ENCODE measurements at places on chromosomes 2 and 18.

- peak; percentile 10 for DNase-seq
These were observed 502.2 kb downstream of the NRXN1 start for GRCh38 chr2:50529600-50530218.

- DNase-seq, result no peak
These were observed 57.3 kb downstream of the RHOB start for GRCh38 chr2:20504174-20504573.

DNA sequence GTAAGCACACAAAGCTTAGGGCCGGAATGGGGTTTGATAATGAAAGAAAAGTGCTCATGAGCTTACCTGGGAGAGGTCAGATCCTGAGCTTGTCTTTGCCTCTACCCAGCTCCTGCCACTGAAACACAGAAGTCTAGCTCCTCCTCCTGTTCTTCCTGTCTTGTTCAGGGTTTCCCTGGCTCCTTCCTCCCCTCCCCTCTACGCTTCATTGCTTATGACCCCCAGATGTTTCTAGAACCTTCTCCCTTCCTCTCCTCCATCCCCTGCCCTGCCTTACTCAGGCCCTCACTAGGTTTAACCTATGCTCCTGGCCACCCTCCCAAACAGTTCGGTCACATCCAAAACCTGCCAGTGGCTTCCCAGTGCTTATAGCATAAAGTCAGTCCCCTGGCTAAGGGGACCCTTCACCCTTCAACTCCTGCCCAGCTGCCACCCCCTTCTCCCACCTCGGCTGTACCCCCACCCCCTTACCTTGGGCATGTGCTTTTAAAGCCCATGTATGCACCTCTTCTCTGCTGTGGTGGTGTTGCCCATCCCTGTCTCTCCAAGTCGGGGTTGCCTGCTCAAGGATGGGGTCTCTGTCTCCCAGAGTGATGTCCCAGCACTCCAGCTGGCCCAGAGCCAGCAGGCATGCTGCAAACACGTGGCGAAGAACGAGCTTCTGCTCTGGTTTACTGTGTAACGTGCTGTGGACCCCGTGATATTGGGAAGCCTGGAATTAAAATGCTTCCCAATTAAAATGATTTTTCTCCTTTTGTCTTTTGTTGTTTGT is 233.6 kb downstream of the TPGS2 start:
- DNase-seq, result no peak

GRCh38 chr2:177728920-177729319 is 336.3 kb downstream of the AGPS start:
- DNase-seq, result no peak

GRCh38 chr2:193523662-193524061 is 1328.9 kb upstream of the TMEFF2 start:
- no peak for DNase-seq

- DNase-seq, result no peak
These were observed 17.4 kb downstream of the KIF3C start for GRCh38 chr2:25964891-25965290.

GRCh38 chr2:175359710-175360109 is 178.2 kb upstream of the ATP5MC3 start:
- DNase-seq, result no peak

DNA sequence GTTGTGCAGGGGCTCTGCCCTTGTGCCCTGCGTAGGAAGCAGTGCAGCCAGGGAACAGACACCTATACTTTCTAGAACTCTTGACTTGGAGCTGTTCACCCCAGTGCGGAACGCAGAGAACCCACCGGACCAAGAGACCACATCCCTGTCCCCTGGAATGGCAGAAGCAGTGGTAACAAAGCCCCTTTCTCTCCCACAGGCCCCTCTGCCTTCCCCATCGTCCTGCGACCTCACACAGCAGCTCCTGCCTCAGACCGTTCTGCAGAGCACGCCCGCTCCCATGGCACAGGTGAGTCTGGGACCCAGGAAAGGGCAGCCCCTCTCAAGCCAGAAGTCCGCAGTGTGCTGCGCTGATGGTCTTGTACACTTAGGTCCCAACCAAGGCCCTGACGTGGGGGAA is 24.6 kb upstream of the RPL31 start:
- DNase-seq, result no peak

All from CD4-positive, alpha-beta T cell treated with Interleukin-1 beta for 1 hour (primary cell).